ENCODE measurements at places on chromosomes 2 and 18.

GRCh38 chr2:217559084-217559483, 443.7 kb downstream of the TNS1 start:
- no peak for DNase-seq

DNA sequence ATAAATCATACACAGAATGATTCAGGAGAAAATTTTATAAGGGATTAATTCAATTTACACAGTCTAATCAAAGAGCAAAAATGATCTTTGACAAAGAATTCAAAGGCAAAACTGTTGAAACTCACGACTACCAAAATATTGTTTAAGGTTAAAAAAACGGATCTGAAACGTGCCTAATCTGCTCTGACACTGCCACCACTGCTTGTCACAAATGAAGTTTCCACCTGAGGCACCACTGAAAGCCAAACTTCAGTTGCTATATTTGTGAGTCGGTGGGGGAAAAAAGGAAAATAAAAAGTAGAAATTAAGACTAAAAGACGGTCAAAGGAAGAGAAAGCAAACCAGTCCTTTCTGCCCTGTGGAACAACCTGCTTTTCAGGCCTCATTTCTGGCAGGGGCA, 140.6 kb upstream of the DNMT3A start:
- no peak for DNase-seq

GRCh38 chr2:128549094-128549493, 230.4 kb upstream of the HS6ST1 start:
- DNase-seq: no peak

DNA sequence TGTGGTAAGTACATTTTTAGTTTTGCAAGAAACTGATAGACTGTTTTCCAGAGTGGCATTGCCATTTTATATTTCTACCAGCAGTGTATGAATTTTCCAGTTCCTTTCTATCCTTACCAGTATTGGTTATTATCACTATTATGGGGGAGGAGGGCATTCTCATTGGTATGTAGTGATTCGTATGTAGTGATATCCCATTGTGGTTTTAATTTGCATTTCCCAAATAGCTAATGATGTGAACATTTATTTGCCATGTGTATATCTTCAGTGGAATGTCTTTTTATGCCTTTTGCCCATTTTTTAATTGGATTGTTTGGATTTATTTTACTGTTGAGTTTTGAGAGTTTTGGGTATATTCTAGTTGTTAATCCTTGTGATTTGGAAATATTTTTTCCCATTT, 16.9 kb downstream of the EIF5B start:
- peak; percentile 23 for DNase-seq

DNA sequence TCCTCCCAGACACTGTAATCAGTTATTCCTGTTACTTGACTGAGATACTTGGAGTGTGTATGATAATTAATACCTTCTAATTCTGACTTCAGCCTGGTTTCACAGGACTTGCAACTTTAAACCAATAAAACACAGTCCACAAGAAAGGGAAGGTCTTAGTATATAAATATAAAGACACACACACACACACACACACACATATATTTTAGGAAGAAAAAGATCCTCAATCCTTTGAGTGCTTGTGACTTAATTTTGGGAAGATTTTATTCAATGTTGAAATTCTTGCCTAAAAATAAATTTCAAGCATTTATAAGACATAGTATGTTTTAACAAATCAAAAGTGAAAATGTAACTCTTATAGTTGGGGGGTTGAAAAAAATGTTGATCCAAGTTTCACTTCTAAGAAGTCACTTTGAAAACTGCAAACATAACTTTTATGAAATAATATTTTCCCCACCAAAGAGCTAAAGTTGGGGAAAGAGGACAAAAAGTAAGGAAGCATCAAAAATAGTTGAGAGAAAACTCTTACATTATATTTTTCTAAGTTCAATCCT, 824 bp upstream of the VPS54 start:
- peak; percentile 40 for DNase-seq

- DNase-seq: no peak
These were observed 197.2 kb downstream of the MYO3B start for GRCh38 chr2:170375192-170375591.

- peak; percentile 91 for DNase-seq
These were observed 25.7 kb downstream of the MAP4K3 start for GRCh38 chr2:39411181-39411944.

GRCh38 chr18:59272891-59273758, at the start of gene RAX:
TSS of gene RAX (minus strand) at chr18:59273454. CDS start at chr18:59273206, 248 bp downstream.
- DNase-seq: peak; percentile 9

DNA sequence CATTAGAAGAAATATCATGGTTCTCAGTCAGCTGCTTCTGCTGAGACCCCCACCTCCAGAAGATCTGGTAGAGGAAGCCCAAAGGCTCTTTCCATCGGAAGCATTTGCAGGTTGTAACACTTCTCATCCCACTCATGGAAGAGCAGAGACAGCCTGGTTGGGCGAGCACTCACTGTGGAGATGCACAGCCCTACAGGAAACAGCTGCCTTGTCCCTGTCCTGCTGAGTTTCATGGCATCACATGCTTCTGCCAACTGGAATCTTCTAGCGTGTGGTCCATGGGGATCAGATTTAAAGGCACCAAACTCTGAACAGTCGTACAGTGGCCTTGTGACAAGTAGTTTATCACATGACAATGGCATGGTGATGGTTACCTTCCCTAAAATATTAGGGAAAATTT, 36.3 kb upstream of the ACKR3 start:
- DNase-seq: no peak

- DNase-seq: no peak
These were observed 589.2 kb downstream of the METTL4 start for GRCh38 chr18:1982056-1982455.

- no peak for DNase-seq
These were observed 83.6 kb downstream of the FARSB start for GRCh38 chr2:222572264-222572721.

DNA sequence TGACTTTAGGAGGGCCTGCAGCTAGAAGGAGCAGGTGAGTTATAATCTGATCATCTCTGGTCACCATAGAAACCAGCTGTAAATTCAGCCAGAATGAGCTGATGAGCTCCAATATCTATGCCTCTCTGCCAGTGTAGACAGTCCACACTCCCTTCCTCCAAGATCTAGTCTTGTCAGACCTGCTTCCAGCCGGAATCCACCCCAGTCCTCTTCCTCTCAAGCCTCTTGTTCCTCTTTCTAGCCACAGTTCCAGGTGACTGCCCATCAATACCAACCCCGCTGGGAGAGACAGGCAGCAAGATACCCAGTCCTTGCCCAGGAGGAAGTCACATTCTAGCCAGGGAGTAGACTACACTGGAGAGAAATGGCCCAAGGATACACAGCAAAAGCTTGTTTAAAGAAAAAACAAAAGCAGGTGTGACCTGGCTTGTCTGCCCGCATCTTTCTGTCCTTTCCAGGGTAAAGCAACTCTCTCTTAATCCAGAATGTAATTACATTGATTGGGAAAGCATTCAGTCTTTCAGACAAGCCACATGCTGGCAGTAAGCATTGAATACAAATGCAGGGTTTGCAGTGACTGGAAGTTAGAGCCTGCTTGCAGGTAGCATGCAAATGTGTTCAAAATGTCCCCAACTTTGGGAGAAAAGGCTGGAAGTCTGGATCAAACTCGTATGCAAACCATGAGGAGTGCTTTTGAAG, 9.0 kb upstream of the SLC35F6 start:
- DNase-seq: no peak

DNA sequence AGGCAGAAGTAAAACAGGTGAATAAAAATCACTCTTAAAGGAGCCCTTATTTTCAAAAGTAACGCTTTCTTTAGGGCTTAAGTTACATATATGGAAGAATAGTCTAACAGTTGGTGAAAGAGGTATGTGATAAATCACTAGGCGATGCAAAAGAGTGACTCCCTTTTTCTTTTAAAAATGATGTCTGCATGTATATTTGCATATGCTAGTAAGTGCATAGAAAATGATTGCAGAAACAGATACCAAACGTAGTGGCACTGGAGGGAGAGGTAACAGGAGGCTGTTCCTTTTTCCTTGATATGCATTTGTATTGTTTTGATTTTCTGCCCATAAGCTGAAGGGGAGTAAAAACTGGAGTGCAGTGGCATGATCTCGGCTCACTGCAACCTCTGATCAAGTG, 158.3 kb downstream of the PRPF40A start:
- DNase-seq: no peak

- no peak for DNase-seq
These were observed 68.2 kb downstream of the HPCAL1 start for GRCh38 chr2:10370895-10371294.

- DNase-seq: no peak
These were observed 1.8 kb upstream of the ZC3H8 start for GRCh38 chr2:112256654-112257053.

DNA sequence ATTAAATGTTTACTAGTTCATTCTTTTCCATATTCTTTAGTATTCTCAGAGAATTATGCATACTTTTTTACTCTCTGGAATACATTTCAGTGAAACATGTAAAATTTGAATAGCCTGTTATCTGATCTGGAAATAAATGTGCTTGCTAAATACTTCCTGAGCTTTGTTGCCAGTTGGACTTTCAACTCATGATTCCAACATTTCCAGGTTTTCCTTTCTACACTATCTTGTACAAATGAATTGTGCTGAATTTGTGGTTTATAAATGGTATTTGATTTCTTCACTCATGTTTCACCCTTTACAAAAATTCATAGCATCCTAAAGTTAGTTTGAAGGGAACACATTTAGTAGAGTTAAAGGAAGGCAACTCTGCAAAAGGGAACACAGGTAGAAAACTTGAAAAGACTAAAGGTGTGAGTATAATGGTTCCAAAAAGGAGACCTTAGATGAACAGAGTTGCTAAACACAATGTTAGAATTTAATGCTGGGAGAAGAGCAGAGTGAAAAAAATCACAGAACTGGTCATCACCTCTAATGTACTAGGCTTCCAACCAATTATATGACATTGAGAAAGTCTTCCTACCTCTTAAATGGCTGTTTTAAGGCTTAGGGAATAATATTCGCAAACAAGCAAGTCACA, 28.6 kb downstream of the SYT4 start:
- DNase-seq: no peak

DNA sequence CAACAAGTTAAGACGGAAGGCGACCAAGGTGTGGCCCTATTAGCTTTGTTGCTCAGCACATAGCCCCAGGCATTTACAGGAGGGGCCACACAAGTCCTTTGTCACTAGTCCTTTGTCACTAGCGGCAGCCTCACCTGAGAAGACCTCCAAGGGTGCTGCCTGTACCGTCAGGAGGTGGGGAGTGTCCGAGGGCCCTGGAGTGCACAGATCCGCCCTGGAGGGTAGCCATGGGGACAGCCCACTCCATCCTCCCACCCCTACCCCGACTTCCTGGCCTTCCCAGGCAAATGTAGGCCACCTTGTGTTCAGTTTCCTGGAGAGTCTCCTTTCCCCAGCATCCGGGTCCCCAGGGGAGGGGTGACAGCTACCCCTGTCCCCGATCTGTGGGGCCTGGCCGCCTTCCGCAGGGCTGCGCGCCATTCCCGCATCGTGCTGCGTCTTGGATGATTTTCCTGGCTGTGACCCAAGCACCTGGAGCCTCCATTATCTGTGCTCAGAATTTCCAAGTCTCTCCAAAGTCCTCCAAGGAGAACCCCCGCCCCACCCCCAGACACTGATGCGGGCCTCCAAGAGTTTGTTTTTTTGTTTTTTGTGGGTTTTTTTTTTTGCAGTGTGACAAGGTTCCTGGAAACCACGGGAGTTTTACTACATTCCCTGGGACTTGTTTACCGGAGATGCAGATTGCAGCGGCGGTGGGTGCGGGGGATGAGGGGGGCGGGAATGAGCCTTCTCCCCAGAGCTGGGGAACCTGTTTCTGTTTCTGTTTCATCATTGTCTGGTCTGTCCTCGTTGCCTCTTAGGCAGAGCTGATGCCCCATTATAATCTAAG, 28.6 kb downstream of the TEX44 start:
- DNase-seq: peak; percentile 58

DNA sequence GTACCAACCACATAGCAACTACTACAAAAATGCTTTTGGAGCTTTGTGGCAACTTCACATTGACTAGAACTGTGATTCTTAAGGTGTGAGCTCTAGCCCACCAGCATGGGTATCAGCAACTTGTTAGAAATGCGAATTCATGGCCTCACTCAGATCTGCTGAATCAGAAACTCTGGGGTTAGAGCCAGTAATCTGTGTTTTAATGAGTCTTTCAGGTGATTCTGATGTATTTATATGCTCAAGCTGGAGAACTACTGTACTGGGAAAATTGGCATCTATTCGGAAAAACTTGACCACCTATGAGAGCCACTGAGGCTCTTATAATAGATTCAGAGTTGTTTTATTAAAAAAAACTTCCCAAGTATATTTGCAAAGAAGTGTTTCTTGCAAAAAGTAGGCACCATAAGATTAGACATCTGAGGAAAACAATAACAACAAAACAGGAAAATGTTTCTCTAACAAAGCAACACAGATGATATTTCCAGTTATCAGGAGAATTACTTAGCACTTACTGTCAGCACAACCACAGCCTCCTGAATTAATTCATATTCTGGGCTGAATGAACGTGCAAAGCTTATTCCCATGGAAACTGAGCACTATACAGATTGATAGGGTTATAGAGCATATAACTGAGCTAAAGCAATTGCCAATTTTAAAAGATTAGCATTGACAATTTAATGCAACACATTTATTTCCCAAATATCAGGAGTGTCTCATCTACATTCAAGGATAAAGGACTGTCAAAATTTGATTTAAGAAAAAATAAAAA, 71.6 kb downstream of the NCKAP5 start:
- DNase-seq: no peak

- peak; percentile 53 for DNase-seq
These were observed 5.6 kb downstream of the ATP5MC3 start for GRCh38 chr2:175175896-175176295.

DNA sequence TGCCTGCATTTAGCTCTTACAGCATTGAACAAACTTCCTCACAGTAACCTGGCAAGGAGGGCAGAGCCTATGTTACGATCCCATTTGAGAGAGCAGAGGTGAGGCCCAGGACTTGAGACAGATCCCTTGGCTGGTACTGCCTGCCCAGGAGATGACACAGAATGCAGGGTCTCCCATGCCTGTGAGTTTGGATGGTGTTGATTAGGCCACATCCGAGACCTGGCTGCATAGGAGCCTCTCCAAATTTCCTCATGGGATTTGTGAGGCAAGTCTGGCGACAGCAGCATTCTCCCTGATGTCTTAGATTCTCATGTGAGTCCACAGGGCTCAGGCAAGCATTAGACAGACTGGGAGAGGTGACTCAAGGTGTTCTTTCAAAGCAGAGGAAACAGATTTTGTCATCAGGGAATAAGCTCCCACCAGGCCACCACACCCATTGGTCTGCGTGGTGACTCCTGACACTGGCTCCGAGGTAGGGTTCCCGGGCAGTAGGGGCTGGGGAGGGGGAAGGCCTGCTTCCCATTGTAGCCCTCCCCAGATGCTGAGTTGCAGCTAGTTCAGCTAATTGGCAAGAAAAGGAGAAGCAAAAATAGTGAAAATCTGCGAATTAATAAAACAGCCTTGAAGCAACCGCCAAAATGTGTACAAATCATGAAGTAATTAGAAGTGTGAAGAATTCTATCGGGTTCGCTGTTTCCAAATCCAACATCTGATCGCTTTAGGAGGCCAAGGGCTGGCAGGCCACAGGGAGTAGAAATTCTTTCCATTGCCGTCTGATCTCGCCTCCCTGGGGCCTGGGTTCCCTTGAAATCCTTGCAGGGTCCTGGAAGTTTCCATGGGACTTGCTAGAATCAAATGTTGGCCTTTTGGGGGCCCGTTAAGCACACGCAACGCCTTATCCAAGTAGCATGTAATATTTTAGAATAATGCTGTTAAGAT, 68.0 kb downstream of the MAPK4 start:
- DNase-seq: no peak

GRCh38 chr2:239245872-239246721, 154.7 kb downstream of the HDAC4 start:
- no peak for DNase-seq

GRCh38 chr2:206863196-206863595, 76.1 kb upstream of the CPO start:
- no peak for DNase-seq

GRCh38 chr2:12931186-12931844, 214.6 kb downstream of the TRIB2 start:
- DNase-seq: peak; percentile 60

Data from iris pigment epithelial cell (primary cell).